ENCODE measurements at places on chromosomes 3 and 15.

- DNase-seq, result no peak
These were observed 580.4 kb downstream of the ROBO1 start for GRCh38 chr3:79187426-79187825.

- no peak for DNase-seq
These were observed 167.1 kb downstream of the CACNA1D start for GRCh38 chr3:53661480-53661879.

GRCh38 chr15:98805434-98806274 lies 157.3 kb downstream of the IGF1R start:
- no peak for DNase-seq

DNA sequence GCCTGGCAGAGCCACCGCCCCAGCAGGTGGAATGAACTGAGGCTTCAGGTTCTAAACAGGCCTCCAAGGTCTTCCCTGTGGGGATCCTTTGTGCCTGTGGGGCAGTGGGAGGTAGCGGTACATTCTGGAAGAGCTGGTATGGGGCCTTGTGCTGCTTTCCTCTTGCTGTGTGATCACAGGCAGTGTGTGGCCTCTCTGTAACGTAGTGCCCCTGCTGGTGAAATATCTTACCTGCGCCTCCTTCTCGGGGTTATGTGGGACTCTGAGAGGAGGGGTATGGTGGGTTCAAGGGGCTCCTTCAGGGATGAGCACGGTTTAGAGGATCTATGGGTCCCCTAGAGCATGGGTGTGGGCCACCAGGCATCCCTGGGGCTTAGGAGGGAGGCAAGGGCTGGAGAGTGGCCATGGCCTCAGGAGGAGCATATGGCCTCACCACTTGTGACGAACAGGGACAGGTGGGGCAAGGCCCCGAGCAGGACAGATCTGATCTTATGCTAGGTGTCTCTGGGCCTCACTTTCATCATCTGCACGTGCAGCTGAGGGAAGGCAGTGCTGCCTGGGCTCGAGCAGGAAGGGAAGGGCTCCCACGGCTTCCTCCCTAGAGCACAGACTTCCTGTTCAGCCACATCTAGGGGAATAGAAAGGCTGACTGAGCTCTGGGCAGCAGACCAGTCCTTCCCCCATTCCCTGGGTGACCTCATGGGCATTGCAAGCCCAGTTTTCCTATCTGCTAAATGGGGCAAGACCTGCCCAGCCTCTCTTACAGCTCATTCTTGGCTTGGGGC lies 1.9 kb upstream of the ALS2CL start:
- no peak for DNase-seq

- DNase-seq, result no peak
These were observed 52.6 kb upstream of the ZNF385D start for GRCh38 chr3:21803604-21804003.

DNA sequence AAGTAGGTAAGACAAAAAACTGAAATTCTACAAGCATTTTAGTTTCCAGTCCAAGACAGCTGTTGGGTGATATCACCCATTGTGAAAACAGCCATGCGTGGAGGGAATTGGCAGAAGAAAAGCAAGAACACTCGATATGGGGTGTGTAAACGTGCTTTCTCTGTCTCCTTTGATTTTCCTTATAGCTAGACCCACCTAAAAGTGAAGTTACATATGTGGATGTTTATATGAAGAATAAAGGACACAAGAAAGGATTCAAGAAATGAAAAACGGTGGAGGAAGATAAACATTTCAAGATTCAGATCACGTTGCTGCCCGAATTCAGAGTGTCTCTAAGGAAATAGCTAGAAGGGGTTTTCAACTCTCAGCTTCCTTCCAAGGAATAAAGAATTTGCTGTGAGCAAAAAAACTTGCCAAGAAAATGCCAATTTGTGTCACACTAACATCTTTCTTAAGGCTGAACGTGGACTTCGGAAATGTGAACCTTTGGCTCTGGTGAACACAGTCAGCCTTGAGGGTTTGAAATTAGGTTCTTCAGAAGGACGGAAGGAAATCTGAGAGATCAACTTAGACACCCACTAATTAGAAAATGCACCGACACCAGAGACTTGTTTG lies 269.0 kb upstream of the ADAMTS9 start:
- no peak for DNase-seq

- DNase-seq, result no peak
These were observed 82.3 kb downstream of the FSIP1 start for GRCh38 chr15:39700375-39700700.

DNA sequence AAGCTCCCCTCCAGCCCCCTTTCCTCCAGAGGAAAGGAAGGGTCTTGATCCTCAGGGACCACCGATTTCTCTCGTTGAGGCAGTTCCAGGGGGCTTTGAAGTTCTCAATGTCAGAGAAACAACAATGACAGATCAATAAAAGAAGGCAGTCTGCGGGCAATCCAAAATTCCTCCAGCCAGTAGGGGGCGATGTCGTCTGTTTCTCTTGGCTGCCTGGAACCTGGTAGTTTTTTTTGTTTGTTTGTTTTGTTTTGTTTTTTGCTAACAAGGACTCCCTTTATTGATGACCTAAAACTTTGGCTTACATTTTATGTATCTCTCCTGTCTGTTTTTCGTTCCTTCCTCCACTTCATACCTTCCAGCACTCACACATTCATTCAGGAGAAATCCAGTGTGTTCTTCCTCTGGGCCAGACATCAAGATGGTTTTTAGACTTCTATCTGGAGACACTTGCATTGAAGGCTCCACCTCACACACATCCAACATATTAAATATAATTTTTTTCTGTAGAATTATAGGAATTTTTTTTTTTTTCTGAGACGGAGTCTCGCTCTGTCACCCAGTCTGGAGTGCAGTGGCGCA lies 276.6 kb downstream of the RPLP1 start:
- no peak for DNase-seq

DNA sequence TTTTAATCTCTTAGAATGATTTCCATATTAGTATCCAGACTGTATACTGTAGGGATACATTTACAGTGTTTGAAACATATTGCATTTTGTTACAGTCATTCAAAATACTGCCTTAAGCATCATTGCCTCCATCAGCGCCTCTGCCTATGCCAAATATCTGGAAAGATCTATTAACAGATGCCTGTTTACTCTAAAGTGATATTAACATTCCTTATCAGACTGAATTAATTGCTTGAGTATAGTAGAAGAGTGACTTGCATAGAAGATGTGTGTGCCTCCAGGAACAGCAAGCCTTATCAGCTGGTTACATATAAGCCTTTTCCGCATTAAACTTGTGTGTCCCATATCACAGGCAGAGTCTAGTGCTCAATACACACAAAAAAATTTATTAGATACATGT lies 379.1 kb downstream of the CADM2 start:
- DNase-seq, result no peak

DNA sequence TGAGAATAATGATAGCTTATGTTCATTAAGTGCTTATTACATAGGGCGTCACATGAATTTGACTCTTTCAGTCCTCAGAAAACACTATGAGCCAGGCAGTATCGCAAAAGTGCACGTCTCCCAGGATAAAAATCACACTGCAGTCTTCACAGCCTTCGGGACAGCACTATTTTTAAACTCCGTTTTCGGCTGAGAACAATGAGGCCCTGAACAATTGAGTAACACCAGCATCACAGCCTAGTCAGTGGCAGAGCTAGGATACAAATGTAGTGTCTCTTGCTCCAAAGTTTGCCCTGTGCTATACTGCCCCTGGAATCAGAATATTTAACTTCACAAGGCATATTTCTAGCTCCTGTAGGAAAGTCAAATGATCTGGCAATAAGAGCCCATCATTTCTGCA lies 852.1 kb upstream of the SEMA6D start:
- no peak for DNase-seq

- DNase-seq, result no peak
These were observed 15.7 kb upstream of the ZXDC start for GRCh38 chr3:126491221-126492013.

DNA sequence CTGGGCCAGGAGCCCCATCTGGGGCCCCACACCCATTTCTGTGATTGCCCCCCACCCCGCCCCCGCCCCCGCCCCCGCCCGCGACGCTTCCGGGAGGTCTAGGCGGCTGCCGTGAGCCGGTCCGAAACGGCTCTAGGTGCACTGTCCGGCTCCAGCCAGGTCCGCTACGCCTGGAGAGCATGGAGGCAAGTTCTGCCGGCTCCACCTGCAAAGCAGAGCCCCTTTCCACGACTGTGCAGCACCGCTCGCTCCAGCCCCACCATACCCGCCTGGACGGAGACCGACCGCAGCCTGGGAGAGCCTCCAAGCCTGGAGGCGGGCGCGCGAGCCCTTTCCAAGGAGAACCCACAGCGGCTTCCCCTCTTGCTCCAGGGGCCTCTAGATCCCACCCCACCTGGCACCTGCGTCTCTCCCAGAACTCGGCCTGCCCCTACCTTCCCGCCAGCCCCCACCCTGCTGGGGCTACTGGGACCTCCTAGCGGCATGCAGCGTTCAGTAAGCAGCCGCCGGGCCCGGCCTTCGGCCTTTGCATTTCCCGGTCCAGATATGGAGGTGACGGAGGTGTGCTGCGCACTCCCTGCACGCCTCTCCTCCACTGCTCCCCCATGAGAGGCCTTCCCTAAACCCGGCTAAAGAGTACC lies 66.2 kb downstream of the KLF13 start:
- no peak for DNase-seq

DNA sequence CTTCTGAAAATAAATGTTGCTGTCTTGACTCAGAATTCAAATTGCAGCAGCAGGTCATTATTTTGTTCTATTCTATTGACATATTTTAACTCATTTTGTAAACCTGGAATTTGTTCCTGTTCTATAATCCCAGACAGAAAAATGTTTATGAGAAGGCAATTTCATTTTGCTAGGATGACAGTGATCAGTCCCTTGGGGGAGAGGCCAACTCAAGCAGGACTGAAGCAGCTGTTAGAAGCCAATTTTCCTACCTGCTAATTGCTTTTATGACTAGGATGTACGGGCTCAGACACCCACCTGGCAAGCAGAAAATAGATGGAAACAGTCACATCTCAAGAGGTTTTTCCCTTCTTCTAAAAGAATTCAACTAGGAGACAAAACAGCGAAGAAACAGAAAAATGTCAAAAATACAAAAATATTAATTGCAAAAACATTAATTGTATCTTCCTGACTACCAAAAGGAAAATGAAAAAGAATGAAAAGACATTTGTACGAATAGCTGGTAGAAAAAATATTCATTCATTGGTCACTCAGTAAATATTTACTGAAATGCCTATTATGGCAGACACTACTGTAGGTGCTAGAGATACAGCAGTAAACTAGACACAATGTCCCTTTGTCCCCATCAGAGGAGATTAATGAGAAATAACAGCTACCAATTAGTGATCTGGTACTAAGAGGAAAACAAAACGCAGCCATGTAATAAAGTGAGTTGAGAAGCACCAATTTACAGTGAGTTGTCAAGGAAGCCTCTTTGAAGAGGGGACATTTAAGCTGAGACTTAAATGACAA lies 73.5 kb downstream of the PEAK1 start:
- DNase-seq, result no peak

- no peak for DNase-seq
These were observed 243.1 kb upstream of the GOLGA6L4 start for GRCh38 chr15:83992324-83993031.

DNA sequence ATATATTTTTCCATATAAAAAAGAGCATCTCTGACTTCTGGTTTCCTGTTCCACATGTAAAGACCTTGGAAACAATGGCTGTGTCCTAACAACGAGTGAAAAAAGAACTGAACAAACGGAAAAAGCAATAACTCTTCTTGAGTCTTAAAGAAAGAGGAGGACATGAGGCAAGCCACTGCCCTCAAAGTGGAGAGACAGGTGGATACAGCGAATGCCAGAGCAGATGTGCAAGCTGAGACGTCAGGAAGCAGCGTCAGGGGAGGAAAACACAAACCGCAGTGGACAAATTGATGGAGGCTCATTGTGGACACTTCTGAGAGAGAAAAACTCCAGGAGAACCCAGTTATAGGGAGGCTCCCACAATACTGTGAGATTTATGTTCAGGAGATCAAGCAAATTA lies 208.0 kb upstream of the MME start:
- DNase-seq, result no peak

DNA sequence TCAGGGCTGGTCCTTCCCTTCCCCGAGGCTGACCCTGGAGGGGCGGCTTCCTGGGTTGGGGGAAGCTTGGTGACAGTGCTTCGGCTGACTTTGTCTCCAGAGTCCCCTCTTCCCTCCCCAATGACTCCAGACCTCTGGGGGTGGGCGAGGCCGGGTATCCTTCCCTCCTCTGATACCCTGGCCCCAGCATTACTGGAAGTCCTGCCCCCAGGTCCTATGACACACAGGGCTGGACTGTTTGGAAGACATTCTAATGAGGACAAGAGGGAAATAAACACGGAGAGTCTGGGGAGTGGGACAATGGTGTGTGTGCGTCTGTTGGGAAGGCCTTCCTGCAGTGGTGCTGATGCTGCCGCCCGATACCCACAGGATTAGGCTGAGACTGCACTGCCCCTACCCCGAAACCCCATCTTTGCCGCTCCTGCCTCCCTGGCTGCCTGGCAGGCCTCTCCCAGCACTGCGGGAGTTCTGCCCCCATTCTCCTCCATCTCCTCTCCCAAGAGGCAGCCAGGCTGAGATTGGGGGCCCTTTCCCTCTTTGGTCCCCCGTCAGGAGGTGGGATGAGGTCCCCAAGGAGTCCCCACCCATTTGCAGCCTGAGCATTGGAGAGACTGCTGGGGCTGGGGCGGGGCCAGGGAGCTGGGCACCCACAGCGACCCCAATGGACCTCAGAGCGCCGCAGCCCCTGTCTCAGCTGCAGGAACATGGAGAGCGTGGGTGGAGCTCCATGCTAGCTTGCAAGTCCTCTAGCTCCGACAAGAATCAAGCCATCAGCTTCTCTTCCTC lies 29.7 kb upstream of the FBLN2 start:
- DNase-seq, result no peak

DNA sequence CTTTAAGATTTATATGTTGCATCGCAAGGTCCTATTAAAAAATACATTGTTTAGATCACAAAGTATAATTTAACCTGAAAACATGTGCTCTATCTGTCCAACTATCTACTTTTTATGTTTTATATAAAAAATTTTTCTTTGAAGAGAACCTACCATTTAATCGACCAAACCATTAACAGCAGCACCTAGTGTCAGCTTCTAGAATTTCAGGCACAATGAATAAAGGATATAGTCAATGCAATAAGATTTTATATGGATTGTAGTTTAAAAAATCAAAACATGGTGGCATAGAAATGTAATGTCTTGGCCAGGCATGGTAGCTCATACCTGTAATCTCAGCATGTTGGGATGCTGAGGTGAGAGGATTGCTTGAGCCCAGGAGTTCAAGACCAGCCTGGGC lies 313.7 kb downstream of the GAP43 start:
- no peak for DNase-seq

DNA sequence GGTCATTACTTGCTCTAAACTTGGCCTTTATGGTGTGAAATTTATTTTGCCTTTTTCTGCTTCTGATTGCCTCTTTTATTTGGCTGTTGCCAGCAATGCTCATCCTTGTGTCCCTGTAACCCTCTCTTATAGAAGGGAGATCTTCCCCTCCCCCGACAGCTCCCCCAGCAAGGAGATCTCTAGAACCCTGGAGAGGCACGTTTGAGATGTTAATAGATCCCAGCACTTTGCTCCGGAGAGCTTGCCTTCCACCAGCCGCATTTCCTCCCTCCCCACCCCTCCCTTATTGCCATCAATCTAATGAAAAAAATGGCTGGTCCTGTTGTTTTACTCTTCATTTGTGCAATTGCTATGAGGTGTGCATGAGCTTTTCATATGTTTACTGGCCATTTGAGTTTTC lies 18.2 kb downstream of the TRIM71 start:
- DNase-seq, result no peak
